ENCODE measurements at places on chromosomes 12 and 14.

GRCh38 chr12:113154351-113154973 is 4.9 kb downstream of the CFAP73 start:
- H3K27ac ChIP-seq = no peak overlapping the region
- H3K27me3 ChIP-seq = peaks cover 26% of the 10 kb centered on the region
- peaks cover 27% of the 10 kb centered on the region for H3K36me3 ChIP-seq
- peak overlapping the region; percentile 61 for H3K4me3 ChIP-seq
- peaks cover 10% of the 10 kb centered on the region for H3K4me1 ChIP-seq

GRCh38 chr14:68293404-68293803 is 473.8 kb downstream of the RAD51B start:
- peak overlapping the region; percentile 10 for H3K27ac ChIP-seq
- peaks cover 24% of the 10 kb centered on the region for H3K4me1 ChIP-seq
- no peaks in the 10 kb centered on the region for H3K27me3 ChIP-seq
- no peak overlapping the region for H3K4me3 ChIP-seq
- no peak for DNase-seq

DNA sequence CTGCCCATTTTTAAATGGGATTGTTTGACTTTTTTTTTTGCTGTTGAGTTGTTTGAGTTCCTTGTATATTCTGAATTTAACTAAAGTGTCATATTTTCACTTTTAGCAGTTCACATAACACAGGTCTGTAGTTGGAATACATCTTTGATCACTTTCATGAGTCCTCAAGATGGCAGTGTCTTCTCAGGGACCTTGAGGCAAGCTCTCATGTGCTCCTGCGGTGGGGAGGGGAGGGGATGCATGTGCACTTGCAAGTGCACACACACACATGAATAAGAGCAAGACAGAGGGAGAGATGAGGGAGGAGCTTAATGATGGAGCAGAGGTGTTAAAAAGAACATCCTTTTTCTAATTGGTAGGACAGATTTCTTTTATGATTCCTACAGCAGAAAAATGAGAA is 291.4 kb upstream of the OR4E1 start:
- peak; percentile 83 for DNase-seq
- H3K27ac ChIP-seq = peak overlapping the region; percentile 73
- peaks cover 20% of the 10 kb centered on the region for H3K4me1 ChIP-seq
- peaks cover 8% of the 10 kb centered on the region for H3K27me3 ChIP-seq
- H3K4me3 ChIP-seq = peak overlapping the region; percentile 40

GRCh38 chr14:32259368-32260013 is 56.4 kb upstream of the RNU6-8 start:
- peak; percentile 70 for DNase-seq
- H3K27ac ChIP-seq = peak overlapping the region; percentile 51
- peaks cover 17% of the 10 kb centered on the region for H3K4me1 ChIP-seq
- H3K4me3 ChIP-seq = peak overlapping the region; percentile 40
- no peaks in the 10 kb centered on the region for H3K27me3 ChIP-seq
- no peaks in the 10 kb centered on the region for H3K36me3 ChIP-seq
